SW 1271 (cell line): ENCODE measurements at places on chromosomes 3 and 15.

DNA sequence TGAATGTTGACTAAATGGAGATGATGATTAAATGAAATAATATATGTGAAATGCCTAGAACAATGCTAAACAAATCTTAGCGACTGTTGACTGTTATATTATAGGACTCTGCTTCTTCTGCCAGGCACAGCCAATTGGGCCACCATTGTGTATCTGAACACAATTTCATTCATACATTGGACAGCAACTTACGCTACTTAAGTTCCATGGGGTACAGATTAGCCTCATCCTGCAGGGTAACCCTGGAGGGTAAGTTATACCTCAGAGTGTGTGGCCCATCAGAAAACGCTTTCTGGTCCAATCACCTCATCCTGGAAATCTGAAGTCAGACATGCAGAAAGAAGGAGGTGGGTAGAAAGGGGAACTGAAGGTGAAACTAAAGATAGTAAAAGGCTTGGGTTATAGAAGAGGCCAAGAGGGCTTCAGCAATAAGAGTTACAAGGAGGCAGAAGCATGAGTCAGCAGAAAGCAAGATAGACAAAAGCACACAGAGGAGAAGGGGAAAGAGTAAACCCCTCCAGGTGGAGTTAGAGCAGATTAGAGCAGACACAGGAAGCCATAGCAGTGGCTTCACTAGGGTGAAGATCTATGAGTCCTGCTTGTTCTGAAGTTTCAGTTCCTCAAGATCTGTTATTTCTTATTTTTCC, 119.3 kb upstream of the SLC24A5 start:
- DNase-seq: no peak

DNA sequence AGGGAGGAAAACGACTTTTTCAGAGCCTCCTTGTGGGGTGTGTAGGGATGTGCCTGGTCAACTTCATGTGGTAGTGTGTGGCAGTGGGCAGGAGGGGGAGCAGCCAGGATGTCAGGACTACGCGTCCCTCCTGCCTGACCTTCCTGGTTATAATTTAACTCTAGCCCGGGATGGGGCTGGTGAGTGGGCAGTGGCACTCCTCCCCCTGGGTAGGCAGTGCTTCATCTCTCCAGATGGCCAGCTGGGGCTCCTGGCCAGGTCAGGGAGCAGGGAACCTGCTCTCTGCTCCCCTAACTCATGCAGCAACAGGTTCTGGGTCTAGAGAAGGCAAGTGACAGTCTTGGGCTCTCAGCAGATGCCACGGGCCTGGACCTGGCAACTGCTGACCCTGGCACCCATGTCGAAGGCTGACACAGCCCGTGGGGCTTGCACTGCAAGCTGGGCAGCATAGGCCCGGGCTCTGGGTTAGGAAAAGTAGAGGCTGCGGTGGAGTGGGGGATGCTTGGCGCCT, 2.6 kb downstream of the ITIH4 start:
- no peak for DNase-seq

- no peak for DNase-seq
Observed at GRCh38 chr3:69095636-69096035, 10.9 kb downstream of the ARL6IP5 start.

- no peak for DNase-seq
Observed at GRCh38 chr15:38696109-38696727, 131.6 kb upstream of the RASGRP1 start.
